ENCODE measurements at places on chromosomes 12 and 14.

- DNase-seq, result no peak
These were observed 2.5 kb upstream of the SMARCD1 start for GRCh38 chr12:50082644-50083043.

- no peak for DNase-seq
These were observed 24.9 kb upstream of the CHGA start for GRCh38 chr14:92897922-92898565.

DNA sequence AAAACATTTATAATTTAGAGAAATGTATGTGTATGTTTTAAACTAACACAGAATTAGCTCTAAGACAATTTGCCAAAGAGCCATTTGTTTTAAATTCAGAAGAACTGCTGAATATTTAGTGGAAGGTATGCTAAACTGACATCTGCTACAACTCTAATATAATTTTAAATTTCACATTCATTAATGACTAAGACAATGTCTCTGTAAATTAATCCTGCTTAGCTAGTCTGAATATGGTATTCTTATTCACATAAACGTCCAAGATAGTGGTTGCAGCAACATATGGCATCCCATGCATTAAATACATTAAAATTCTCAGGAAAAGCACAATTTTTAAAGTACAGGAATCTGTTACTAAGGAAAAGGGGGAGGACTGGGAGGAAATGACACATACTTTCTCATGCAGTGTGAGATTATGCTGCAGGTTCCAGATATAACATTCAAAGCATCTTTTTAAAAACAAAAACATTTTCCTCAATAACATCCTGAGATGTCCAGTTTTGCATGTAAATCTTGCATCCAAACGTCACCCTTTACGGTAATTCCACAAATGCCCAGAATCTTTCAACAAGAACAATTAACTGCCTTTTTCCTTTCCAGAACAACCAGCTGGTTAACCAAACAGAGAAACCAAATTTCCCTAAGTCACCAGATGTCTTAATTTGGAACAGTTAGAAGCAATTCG lies 26.9 kb downstream of the WDR89 start:
- no peak for DNase-seq

DNA sequence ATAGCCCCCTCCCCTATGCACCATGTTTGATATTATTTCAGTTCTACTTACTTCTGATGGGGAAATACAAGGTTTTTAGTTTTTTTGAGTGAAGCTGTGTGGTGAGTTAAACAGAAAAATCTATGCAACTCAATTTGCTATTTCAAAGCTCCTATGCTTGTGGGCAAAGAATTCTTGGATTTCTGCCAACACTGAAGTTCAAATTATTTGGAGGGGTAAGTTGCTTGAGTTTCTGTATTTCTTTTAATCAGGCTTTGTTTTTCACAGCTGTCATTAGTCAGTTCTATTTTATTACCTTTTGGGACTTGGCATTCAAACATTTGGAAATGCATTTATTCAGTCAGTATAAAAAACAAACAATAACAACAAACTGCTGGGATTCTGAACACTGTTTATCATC lies 407.5 kb upstream of the MGAT4C start:
- DNase-seq, result no peak

- no peak for DNase-seq
These were observed 2.7 kb upstream of the NXPH4 start for GRCh38 chr12:57213763-57214397.

DNA sequence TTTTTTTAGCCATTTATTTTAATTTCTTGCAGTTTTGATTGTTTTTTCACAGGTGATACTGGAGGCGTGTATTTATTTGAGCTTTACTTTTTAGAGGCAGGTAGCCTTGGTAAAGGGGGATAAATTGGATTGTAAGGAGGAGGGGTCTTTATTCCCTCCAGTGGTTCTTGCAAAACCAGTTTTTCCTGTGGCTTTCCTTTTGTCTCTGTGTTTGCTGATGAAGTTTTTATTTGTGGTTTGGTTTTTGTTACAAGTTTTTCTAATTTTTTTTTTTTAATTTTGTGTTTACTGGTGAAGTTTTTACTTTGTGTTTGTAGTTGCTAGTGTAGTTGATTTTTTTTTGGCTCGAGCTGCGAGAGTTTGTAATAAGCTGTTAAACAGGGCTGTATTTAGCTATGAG lies 278.5 kb downstream of the PRKD1 start:
- no peak for DNase-seq

DNA sequence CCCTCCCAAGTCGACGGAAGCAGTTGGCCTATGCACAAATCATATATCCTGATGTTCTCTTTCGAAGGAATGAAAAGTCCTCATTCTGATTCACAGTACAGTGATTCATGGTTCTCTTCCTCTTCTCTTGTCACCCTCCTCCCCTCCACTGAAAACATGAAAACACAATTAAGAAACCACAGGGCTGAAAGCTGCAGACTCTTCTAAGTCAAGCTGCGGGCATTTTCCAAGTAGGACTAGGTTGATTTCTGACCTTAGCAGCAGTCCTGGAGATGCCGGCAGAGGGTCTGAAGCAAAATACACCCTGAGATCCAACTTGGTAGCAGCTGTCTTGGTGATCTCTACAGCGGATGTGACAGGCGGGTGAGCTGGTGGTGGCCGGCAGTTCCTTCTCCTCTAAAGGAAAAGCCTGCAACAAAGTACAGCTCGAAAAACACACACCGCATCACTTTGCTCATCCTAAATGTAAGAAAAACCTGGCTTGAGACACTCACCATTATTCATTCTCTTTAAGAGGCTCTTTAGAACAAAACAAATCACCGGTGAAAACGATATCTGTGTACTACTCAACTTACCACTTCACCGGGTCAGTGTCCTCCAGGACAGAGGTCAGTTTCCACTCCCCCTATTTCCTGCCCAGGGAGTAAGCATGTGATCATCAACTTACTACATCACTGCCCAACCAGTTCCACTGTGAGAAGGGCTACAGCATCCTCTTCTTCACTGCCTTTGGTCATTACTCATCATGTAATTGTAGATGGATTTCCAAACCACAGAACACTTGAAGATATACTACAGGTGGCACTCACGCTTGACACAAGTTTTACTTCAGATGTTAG lies 6.0 kb downstream of the TMCC3 start:
- DNase-seq, result peak; percentile 35

GRCh38 chr12:14696265-14696741 lies at the start of gene GUCY2C:
GUCY2C (minus strand) TSS chr12:14696599; CDS start chr12:14696448, 151 bp downstream.
- DNase-seq, result no peak

DNA sequence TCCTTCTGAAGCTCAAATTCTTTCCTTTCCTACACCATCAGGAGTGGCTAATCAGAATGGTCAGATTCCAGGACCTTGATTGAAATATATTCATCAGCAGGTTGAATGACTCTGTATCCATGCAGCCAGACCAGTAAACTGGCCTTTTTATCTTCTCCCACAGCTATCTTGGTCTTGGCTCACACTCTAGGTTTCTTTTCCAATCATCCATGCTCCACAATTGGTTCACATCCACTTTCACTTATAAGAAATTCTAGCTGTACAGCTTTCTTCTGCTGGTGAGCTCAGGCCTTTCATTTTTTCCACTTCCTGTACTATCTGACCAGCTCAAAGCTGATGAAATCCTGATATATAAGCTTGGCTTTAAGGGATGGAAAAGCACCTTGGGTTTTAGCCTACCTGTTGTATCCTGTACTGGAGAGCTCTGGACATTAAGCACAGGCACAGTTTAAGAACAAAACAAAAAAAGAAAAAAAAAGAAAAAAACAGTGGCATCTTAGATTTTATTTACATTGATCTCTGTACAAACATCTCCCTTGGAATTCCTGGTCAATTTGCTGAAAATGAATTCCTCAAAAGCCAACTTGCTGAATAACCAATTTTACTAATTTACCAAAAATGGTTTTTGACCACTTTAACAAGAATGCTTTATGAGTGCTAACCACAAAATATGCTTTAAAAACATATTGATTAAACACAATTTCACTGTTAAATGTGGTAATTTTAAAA lies 91.6 kb upstream of the PAWR start:
- DNase-seq, result no peak

- DNase-seq, result no peak
These were observed 50.3 kb upstream of the PCED1B start for GRCh38 chr12:47028981-47029708.

- no peak for DNase-seq
These were observed 45.3 kb downstream of the IQSEC3 start for GRCh38 chr12:111699-112493.

DNA sequence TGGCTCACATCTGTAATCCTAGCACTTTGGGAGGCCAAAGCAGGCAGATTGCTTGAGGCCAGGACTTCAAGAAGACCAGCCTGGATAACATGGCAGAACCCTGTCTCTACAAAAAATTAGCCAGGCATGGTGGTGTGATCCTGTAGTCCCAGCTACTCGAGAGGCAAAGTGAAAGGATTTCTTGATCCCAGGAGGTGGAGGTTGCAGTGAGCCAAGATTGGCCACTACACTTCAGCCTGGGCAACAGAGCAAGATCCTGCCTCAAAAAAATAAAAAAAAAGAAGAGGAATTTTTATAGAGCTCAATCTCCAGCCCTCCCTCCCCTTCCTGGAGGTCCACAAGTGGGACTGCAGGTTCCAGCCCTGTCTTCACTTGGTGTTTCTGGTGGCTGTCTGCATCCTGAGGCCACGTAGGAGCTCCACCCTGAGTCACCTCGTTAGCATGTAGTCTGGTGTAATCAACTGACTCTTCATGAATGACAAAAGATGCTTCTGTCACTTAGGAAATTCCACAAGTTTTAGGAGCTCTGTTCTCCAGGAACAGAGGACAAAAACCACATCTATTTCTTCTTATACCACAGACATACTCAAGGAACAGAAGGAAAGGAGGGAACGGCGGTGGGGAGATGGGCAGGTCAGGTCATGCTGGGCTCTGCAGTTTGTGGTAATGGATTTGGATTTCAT lies 16.2 kb downstream of the CCDC62 start:
- DNase-seq, result no peak

GRCh38 chr12:130347588-130347987 lies 9.9 kb downstream of the PIWIL1 start:
- DNase-seq, result no peak

DNA sequence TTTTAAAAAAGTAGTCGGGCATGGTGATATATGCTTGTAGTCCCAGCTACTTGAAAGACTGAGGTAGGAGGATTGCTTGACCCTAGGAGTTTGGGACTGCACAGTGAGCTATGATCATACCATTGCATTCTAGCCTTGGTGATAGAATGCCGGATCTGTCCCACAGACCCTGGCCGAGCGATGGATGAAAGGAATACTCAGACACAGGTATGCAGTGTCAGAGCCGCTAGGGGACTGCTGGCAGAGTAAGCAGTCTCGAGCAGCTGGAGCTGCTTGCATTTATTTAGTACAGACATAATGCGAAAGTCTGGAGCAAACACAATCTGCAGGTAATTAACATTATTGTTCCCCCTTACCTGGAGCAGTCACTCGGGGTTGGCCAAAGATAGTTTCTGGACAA lies 18.6 kb downstream of the AICDA start:
- DNase-seq, result no peak

- no peak for DNase-seq
These were observed 93.5 kb upstream of the CEP83 start for GRCh38 chr12:94553130-94553519.

- no peak for DNase-seq
These were observed 19.4 kb upstream of the IFNG start for GRCh38 chr12:68178774-68179439.

GRCh38 chr14:63949696-63950095 lies 96.9 kb downstream of the SYNE2 start:
- DNase-seq, result no peak

- no peak for DNase-seq
These were observed 190.4 kb downstream of the SLC25A21 start for GRCh38 chr14:36981832-36982529.

DNA sequence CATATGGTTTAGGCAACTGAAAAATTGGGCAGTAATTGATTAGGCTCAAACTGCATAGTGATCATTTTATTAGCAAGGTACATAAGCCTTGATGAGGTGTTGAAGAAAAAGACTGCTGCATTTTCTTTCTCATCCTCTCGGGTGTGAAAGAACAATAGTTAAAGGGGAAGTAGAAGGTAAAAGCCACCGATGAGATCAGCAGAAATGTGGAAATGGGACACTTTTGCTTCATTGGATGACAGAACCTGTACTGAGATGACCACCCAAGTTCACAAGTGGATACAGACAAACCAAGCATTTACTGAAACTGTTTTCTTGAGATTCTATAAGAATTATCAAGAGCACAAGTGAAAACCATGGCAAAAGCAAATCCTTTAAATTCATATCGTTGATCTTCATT lies 184.0 kb downstream of the TMX1 start:
- no peak for DNase-seq

GRCh38 chr14:101253948-101254347 lies 307.3 kb upstream of the DIO3 start:
- DNase-seq, result no peak

GRCh38 chr14:47044841-47045240 lies 393.3 kb upstream of the RPL10L start:
- DNase-seq, result no peak

GRCh38 chr12:114981036-114981435 lies 297.1 kb upstream of the TBX3 start:
- no peak for DNase-seq

- DNase-seq, result no peak
These were observed 4.1 kb upstream of the CLEC4D start for GRCh38 chr12:8508910-8509841.

- DNase-seq, result no peak
These were observed 126.6 kb upstream of the LRIG3 start for GRCh38 chr12:59046763-59047534.

- DNase-seq, result no peak
These were observed 56.0 kb downstream of the RASSF3 start for GRCh38 chr12:64666054-64666914.

DNA sequence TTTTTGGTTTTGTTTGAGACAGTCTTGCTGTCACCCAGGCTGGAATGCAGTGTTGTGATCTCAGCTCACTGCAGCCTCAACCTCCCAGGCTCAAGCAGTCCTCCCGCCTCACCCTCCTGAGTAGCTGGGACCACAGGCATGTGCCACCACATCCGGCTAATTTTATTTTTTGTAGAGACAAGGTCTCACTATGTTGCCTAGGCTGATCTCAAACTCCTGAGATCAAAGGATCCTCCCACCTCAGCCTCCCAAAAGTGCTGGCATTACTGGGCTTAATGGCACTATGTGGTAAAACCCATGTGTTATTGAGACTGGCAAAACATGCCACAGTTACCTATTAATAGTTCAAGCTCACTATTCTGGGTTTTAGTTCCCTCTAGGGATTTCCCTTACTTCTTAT lies 51.2 kb upstream of the KCNH3 start:
- DNase-seq, result no peak

DNA sequence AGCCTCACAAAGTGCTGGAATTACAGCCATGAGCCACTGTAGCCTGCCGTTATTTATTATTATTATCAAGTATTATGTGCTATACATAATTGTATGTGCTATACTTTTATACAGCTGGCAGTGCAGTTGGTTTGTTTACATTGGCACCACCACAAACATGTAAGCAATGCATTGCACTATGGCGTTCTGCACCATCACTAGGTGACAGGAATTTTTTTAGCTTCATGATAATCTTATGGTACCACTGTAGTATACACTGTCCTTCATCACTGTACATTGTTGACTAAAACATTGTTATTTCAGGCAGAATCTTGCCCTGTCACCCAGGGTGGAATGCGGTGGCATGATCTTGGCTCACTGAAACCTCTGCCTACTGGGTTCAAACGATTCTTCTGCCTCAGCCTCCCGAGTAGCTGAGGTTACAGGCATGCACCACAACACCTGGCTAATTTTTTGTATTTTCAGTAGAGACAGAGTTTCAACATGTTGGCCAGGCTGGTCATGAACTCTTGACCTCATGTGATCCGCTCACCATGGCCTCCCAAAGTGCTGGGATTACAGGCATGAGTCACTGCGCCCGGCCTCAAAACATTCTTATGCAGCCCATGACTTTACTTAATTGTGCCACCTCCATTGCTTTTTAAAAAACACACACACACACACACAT lies 17.1 kb downstream of the MRPL42 start:
- DNase-seq, result no peak

GRCh38 chr14:105495990-105496830 lies 5.2 kb downstream of the TEDC1 start:
- no peak for DNase-seq

Measured in C1 segment of cervical spinal cord (tissue), 14 donors.